ENCODE measurements at places on chromosomes 2 and 18.

GRCh38 chr18:36593641-36594040, 235.2 kb downstream of the TPGS2 start:
- DNase-seq: no peak

- DNase-seq: no peak
Observed at GRCh38 chr2:72198532-72199241, 51.0 kb upstream of the CYP26B1 start.

GRCh38 chr2:218882866-218883366, 2.3 kb downstream of the WNT10A start:
- no peak for DNase-seq

DNA sequence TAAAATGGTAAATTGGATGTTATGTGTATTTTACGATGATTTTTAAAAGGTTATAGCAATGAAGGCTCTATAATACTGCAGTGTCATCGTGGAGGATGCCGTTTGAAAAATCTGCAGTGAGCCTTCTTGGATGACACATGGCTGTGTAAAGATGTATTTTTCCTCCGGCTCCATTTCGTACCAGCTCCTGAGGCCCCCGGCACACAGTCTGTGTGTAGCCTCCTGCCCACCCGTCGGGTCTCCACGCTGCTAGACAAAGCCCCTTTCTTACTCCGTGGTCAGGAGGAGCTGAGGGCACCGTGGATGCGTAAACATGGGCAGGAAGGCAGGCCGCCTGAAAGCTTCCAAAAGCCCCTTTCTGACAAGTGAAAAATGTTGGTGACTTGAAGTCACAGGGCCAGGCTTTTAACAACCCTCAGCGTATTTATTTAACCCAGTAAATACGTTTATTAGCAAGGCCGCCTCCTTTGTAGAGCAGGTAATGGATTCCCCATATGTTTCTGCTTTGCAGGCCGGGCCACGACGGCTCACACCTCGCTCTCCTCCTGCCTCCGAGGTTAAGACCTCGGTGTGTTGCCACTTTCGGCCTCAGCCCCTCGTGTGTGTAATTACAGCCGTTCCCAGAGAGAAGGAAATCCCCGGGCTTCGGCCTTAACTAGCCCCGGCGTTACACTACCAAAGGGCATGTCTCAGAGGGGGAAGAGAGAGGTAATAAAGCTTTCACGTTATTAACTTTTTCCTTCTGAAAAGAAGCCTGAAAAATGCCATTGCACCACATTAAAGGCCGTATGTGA, 72.8 kb downstream of the DDX1 start:
- DNase-seq: no peak

DNA sequence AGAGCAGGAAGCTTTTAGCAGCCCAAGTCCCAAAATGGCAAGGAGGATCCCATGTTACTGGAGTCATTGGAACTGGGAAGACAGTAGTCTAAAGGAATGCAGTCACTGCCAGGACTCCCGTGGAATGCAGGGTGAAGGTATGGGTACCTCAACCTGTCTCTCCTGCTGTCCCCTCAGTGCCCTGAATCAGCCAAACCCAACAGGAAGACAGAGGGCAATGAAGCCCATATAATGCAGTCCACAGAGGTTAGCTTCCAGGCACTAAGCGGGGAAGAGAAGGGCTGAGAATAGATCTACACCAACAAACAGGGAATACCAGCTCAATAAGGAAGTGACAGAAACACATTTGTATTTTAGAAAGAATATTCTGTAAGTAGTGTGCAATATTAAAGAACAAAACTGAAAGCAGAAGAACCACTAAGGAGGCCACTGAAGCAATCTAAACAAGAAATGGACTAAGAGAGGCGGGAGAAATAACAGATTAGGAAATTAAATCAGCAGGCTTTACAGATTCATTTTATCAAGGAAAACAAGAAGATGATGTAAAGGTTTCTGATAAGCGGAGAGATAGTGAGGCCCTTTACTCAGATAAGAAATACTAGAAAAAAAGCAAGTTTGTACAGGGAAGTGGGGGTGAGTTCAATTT, 8.3 kb downstream of the NEMP2 start:
- no peak for DNase-seq

DNA sequence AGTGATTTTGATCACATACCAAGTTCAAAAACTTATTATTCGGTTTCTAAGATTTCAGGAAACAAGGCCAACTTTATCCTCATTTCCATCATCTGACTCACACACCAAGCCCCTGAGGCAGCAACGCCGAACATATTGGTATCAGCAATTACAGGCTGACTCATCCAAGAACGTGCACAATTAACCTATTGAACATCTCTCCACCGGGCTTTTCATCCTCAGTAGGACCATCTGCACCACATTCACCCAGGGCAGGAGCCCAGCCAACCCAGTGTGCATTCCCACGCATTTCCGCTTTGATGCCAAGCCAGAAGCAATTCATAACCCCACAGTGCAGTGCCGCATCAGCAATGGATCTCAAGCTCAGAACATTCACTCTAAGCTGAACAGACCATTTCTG, 52.9 kb downstream of the SCG2 start:
- no peak for DNase-seq

DNA sequence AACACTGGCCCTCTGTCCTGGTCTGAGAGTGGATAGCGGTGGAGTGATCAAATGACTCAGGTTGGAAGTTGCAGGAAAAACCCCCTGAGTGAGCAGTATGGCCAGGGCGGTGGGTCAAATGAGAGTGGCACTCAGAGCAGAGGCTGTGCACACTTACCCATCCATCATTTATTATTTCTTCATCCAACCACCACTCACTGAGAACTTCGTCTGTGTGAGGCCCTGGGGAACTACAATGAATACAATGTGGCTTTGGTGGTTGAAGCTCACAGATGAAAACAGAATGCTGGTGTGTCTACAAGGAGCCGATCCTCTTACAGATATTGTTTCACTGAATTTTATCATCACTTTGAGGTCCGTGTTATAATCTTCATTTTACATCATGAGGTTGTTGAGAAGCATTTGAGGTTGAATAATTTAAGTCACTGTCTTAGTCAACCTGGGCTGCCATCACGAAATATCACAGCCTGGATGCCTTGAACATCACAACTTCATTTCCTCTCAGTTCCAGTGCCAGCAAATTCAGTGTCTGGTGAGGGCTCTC, 73.4 kb upstream of the ID2 start:
- DNase-seq: no peak

GRCh38 chr2:224449212-224450147, 47.6 kb upstream of the FAM124B start:
- DNase-seq: no peak

GRCh38 chr2:72891091-72891818, 4.0 kb downstream of the SPR start:
- no peak for DNase-seq

GRCh38 chr2:238104226-238104690, 4.1 kb downstream of the ESPNL start:
- DNase-seq: no peak

DNA sequence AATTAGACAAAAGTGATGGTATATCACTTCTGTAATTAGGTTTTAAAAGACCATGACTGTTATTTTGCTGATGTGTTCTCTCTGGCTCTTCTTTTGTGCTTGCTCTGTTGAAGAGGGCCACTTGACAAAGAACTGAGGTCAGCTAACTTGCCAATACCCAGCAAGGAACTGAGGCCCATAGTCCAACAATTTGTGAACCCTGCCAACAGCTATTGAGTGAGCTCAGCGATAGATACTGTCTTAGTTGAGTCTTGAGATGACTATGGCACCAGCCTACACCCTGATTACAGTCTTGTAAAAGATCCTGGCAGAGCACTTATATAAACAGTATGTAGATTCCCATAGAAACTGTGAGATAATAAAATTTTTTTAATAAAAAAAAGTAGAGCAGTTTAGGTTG, 103.0 kb downstream of the BMPR2 start:
- no peak for DNase-seq

DNA sequence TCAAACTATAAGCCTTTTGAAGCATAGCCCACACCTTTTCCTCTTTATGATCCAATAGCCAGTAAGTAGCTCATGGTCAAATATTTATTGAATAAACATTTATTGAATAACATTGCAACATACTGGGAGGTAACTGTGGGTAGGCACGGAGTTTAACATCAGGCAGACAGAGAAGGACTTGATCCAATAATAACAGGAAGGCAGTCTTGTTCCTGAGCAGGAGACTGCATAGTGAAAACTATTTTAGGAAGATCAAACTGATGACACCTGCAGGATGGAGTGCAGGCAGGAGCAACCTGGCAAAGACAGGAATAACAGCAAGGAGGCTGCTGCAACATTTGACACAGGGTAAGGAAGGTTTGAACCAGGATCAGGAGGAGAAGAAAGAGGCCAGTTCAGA, 3.1 kb upstream of the DCTN1 start:
- DNase-seq: no peak

GRCh38 chr2:212088353-212088752, 450.2 kb downstream of the ERBB4 start:
- no peak for DNase-seq

DNA sequence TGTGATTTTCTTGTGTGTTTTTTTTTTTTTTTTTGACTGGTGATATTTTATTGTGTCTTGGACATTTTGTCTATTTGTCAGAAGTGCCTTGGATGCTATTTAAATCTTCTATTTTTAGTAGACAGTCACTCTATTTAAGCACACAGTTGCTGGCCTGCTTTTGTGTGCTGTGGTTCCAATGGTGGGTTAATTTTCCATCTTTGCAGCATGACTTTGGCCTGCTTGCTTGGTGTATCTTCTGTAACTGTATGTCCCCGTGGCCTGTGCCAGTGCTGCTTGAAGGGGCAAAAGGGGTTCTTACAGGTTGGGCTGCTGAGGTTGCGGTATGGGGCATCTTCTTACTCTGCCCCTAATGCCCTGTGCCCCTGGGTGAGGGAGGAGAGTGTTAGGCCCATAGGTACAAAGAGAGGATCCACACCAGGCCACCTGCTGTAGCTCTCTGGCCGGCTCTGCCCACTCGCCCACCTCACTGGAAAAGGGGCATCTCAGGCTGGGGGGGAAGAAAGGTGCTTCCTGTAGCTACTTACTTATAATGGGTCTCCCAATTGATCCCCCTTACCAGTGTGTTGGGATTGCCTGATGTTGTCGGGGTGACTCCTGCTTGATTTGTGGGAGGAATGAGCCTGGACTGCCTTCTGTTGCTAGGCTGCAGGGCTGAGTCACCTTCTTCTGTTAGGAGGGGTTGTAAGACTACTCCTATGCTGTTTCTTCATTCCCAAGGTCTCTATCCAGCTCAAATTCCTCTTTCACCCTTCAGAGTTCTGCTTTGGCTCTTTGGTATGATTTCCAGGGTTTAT, 490.0 kb upstream of the HS6ST1 start:
- DNase-seq: no peak

DNA sequence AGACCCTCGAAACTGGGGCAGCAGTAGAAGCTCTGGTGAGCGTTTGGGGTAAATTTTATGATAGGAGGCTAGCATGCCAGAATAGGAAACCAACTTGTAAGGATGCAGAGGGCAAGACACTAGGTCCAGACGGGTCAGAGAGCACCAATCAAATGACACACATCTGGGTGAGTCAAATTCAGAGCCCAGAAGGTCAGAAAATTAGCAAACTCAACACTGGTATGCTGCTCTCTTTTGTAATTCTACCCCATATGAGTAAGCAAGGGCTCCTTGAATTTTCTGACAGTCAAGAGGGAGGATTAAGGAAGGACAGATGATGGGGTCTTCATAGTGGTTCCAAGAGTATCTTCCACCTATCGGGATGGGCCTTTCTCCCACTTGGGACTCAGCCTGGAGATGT, 209.8 kb downstream of the BCL2 start:
- no peak for DNase-seq

DNA sequence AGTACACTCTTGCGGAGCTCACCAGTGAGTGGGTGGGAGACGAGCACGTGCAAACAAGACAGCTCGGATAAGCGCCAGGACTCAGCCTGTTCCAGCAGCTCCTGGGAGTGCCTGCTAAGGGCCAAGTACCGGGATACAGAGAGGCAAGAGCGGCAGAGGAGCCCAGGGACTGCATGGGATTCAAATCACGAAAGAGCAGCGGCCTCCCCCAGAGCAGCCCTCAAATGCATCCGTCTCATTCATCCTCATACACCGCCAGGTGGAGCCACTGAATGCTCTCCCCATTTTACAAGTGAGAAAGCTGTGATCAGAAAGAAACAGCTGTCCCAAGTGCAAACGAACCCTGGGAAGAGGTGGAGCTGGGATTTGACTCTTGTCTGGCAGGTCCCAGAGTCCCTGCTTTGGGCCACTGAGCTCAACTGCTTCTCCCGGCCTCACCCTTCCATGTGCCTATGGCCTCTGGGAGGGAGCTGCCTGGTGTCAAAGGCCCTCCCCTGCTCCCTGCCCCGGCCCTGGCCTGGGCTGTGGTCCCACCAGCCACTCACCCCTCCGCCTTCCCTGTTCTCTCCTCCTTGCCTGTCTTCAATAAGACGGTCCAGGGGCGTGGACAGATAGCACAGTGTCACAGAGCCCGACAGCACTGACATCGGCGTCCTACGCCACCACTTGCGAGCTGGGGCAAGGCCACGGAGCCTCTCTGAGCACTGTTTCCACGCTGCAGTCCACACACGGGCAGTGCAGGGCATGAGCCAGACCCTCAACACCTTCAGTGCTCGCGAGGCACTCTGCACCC, 72.8 kb upstream of the TAF1B start:
- DNase-seq: no peak

DNA sequence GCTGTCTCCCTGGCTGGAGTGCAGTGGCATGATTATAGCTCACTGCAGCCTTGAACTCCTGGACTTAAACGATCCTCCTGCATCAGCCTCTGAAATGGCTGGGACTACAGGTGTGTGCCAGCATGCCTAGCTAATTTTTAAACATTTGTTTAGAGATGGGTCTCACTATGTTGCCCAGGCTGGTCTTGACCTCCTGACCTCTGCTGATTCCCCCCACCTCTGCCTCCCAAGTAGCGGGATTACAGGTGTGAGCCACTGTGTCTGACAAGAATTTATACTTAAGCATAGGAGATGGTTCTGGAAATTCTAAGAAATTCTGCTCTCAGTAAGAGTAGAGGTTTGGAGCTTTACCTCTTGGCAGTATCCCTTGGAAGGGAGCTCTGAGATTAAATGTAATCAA, 18.2 kb downstream of the MTHFD2 start:
- DNase-seq: no peak

DNA sequence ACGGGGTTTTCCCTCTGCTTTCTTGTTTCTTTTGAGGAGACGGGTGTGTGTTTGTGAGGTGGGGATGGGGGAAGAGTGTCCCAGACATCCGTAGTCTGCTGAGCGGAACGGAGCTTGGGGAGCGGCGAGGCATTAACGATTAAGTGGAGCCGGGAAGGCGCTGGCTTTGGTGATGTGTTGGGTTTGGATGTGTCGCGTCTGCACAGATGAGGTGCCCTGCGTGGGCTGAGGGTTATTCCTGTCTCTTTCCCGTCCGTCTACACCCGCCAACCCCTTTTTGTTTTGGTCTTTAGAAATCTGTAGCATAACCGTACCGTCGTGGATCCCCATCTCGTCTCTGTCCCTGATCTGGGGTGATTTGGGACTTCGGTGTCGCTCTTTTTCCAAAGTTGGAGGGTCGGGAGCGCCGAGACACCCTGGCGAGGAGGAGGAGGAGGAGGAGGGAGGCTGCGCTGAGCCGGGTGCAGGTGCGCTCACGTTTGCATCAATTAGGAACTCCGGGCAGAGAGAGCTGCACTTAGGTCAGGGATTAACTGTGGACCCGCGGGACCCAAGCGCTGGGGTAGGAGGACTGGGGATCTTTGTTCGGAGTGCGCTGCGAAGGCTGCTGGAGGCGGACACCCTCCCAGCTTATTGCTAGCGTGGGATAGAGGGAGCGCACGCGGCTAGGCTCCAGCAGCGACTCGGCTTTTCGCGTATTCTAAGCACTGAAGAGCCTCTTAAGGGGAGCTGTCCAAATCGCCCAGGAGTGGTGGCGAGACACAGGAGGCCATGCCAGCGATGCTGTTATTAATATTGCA, 720.3 kb downstream of the DPP10 start:
- no peak for DNase-seq

GRCh38 chr18:13589943-13590342, 136.4 kb downstream of the FAM210A start:
- DNase-seq: no peak

All from stimulated activated CD4-positive, alpha-beta T cell treated with anti-CD3 and anti-CD28 coated beads, TNF-alpha, amount 100 ng/mL, for 48 hours (primary cell).